ENCODE measurements at places on chromosomes 11 and 22.

DNA sequence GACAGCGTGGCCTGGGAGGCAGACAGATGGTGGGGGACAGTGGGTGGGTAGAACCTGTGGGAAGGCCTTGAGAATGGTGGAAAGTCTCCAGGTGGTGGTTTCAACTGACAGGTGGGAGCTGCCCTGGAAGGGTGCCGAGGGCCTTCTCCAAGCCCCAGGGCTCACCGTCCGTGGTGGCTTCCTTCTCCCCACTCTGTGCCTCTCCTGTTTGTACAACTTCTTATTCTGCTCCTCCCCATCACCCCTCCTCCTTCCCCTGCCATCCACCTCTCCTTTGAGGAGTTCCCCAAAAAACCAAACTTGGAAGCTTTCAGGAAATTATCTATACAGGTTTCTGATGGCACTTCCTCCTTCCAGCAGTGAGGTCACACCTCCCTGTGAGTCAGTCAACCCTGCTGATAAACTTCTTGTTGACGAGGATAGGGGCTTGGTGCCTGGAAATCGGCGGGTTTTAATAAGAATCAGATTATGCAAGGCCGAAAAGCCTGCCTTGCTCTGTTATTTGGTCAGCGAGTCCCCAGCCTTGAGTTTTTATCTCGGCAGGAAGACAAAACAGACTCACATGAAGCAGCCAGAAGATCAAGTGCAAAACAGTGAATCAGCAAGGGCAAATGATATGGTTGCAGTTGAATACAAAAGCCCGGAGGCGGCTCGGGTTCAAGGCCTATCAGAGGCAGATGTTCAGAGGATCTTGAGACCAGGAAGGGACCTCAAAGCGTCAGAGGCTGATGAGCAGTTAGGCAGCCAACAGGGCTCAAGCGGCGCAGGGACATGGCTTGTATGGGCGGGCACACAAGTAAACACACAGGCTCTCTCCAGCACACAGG, 9.5 kb upstream of the ST3GAL4 start:
- no peak for DNase-seq

DNA sequence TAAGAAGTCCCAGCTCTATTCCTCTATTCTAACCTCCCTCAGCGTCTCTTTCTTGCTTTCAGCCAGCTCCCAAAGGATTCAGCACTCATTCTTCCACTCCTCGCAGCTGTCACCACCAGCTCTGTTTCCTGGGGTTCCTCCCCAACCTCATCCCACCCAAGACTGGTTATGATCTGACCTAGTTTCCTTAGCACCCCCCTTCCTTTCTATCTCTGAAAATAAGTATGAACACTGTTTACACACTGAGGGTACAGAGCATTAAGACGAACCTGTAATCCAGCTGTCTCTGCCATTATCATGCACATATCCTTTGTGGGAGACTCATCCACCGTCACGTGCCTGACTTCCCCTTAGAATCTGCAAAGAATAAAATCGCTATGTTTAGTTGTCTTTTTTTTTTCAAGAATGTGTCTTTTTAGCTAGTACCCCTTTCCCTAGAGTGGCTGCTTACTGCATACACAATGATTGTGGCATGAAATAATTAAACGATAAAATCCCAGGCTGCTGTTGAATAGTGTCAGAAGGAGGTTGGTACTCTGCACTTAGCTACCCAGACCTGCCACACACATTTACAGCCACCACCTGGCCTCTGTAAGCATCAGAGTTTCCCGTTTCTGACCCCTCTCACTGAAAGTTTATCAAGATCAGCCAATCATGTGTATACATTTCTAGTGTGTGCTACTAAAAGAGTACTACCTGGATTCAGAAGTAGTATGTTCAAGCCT, 26.9 kb upstream of the CSTF3 start:
- no peak for DNase-seq

- DNase-seq, result no peak
Measured at GRCh38 chr22:17087498-17088131, 2.8 kb downstream of the IL17RA start.

DNA sequence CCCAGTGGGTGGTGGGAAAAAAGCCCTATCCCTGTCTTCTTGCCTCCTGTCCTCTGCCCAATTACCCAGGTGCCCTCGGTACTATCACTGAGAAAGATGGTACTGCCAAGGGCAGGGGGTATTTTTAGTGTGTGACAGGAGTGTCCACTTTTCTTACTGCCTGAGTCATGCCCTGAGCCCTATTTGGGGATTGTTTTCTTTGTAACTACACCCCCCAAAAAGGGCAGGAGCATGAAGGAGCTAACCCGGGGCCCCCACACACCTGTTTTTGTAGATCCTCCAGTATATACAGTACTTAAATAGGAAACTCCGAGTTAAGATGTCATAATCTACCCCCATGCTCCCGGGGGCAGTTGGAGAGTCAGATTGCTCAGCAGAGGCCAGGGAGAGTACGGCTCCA, 3.8 kb downstream of the SMTNL1 start:
- DNase-seq, result no peak

DNA sequence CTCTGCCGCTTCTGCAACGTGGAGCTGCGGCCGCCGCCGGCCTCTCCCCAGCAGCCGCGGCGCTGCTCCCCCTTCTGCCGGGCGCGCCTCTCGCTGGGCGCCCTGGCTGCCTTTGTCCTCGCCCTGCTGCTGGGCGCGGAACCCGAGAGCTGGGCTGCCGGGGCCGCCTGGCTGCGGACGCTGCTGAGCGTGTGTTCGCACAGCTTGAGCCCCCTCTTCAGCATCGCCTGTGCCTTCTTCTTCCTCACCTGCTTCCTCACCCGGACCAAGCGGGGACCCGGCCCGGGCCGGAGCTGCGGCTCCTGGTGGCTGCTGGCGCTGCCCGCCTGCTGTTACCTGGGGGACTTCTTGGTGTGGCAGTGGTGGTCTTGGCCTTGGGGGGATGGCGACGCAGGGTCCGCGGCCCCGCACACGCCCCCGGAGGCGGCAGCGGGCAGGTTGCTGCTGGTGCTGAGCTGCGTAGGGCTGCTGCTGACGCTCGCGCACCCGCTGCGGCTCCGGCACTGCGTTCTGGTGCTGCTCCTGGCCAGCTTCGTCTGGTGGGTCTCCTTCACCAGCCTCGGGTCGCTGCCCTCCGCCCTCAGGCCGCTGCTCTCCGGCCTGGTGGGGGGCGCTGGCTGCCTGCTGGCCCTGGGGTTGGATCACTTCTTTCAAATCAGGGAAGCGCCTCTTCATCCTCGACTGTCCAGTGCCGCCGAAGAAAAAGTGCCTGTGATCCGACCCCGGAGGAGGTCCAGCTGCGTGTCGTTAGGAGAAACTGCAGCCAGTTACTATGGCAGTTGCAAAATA, 816 bp downstream of the PDE3B start:
- no peak for DNase-seq

- no peak for DNase-seq
Measured at GRCh38 chr22:41898645-41899044, 16.2 kb downstream of the SHISA8 start.

DNA sequence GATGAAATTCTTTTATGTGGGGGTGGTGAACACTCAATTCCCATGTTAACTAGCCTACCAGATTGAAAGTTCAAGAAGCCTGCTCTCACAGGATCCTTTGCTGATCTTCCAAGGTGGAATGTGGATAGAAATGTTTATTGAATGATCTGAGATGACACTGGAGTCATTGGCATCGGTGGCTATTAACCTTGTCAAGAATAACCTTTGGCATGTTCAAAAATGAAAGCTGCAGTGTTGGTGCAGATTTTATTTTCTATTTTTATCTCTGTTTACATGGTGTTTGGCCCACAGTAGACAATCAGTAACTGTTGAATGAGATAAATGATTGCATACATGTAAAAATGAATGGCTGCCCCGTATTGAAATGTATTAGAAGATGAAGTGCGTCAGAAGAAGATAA, 19.0 kb downstream of the MCAM start:
- DNase-seq, result no peak

DNA sequence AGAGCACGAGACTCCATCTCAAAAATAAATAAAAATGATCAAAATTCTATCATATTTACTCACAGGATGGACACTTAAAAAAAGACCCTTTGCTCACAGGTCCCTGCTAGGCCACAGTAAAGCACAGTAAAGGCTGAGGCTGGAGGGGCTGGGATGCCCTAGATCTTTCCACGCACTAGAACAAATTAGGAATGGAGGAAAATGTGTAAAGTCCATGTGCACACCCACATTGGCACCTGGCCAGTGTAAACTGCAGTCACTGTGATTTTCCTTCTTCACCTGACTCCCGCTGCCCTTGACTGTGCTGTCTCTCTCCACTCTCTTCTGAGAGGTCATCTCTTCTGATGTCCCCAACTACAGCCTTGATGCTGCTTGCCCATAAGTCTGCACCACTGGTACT, 195.5 kb downstream of the EFCAB6 start:
- DNase-seq, result no peak

GRCh38 chr11:62614275-62614674, 1.2 kb downstream of the ROM1 start:
- DNase-seq, result no peak

DNA sequence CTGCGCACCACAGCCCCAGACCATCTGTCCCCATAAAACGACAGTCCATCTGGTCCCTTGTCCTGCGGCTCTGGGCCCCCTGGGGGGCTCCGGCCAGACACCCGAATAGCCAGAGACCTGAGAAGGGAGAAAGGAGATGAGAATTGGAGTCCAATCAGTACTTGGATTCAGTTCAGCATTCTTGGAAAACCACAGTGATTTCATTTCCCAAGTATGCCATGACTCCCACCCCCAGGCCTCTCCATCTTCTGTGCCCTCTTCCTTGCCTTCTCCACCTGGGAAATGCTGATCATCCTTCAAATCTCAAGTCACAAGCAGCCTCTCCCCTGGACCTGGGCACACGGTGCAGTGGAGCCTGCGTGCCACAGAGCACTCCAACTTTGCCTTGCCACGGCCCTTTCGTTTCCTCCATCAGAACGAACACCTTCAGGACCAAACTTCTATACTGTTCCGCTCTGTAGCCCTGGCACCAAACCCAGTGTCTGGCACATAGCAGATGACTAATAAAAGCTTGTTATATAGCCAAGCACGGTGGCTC, 10.9 kb upstream of the MFNG start:
- DNase-seq, result no peak

DNA sequence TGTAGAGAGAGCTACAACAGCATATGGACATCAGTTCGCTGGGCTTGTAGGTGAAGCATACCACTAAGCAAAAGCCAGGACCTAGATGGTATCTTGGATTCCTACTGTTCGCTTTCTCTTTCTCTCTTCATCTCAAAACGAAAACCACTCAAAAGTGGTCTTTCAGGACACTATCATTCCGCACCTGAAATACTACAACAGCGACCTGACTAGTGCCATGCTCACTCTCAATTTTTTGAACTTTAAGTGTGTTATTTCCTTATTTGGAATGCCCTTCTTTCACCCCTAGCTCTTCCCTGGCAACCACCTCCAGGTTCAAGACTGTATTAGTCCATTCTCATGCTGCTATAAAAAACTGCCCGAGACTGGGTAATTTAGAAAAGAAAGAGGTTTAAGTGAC, 59.2 kb downstream of the CCDC83 start:
- no peak for DNase-seq

DNA sequence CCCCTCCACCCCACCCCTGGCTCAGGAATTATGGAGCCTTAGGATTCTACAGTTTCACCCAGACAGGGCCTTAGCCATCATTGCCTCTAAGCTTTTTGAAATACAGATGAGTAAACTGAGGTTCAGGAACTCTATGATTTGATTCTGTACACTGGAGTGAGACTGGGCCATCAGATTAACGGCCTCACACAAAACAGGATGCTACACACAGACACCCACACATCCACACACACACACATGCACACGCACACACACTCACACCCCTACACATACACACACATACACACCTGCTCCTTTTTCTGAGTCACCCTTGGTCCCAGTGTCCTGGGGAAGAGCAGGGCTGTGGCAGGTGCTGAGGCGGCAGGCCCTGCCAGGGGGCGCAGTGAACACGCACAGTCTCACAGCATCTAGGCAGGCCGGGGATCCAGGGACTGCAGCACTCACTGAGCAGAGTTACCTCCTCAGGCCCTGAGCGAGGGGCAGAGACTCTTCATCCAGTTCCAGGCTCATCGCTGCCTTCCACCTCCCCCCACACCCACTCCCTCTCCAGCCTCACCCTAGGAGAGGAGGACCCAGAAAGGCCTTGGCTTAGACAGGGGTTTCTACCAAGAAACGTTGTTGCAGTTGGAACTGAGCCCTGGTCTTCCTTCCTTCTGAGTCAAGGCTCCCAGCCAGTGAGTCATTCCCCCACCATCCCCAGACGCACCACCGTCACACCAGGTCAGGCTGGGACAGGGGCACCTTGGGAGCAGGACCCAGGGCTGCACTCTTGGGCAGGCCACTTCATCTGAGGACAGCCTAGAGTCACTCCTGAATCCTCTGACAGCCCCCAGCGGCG, 89.8 kb upstream of the PARVA start:
- DNase-seq, result no peak

GRCh38 chr11:83127310-83127637, 29.7 kb upstream of the PCF11 start:
- DNase-seq, result no peak

DNA sequence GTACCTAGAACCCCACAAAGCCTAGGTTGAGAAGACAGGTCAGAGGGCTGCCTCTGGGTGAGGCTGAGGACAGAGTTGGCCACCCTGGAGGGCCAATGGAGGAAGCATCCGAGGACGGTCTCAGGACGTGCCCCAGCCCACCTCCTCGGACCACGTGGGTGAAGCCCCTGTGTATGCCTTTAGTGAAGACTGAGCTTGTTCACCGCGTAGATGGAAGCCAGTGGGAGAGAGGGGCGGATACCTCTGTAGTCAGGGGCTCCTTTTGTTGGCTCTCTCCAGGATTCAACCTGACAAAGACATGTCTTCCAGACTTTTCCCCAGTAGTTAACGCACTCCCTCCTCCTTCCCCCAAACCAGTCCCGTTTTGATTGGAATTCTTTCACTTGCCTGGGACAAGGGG, 110.7 kb downstream of the ZBTB16 start:
- no peak for DNase-seq

GRCh38 chr22:20080445-20080775, 369 bp downstream of the DGCR8 start:
- peak; percentile 29 for DNase-seq

DNA sequence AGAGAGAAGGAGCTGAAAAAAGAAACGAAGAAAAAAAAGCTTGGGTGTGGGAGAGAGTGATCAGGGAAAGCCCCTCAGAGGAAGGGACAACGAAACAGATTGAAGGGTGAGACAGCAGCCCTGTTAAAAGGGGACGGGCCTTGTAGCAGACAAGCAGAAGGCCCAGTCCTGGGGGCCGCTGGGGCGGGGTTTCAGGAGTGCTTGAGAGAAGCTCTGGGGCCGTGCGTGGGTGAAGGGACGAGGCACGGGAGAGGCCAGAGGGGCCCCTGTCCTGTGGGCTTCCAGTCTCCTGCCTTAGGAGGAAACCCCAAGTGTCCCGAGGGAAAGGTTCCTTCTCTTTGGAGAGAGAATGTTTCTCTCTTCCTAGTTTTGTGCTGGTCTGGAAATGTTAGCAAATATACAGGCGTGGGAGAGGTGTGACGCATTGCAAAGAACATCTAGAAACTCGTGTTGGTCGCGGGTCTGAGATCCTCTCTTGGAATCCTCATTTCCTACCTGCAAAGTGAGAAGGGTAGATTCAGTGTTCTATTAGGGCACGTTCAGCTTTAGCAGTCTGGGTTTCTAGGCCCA, 28.6 kb downstream of the ADAMTS15 start:
- no peak for DNase-seq

GRCh38 chr11:132064987-132065620, 694.7 kb downstream of the NTM start:
- no peak for DNase-seq

Data from NCI-H2107 (cell line).